CD8-positive, alpha-beta memory T cell (primary cell): ENCODE measurements at places on chromosomes 2 and 18.

DNA sequence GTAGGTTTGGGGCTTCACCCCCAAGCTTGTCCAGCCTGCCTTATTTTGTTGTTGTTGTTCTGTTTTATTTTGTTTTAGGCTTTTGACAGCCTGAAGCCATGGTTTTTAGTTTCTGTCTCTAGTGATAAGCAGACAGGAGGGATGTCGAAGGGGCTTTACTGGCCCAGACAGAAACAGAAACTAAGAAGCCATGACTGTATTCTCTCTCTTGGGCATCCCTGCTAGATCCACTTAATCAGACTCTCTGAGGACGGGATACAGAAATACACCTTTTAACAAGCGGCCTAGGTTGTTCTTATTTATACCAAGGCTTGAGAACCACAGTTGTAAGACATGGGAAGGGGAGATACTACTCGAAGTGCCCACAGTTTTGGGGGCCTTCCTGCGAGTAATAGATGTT, 330.9 kb downstream of the SLC8A1 start:
- no peak overlapping the region for H3K27ac ChIP-seq
- H3K4me1 ChIP-seq, result no peaks in the 10 kb centered on the region
- DNase-seq, result no peak
- no peak overlapping the region for H3K4me3 ChIP-seq
- no peaks in the 10 kb centered on the region for H3K27me3 ChIP-seq
- no peaks in the 10 kb centered on the region for H3K36me3 ChIP-seq

GRCh38 chr2:182716650-182716979, 558 bp downstream of the DNAJC10 start:
- no peaks in the 10 kb centered on the region for H3K27me3 ChIP-seq
- H3K27ac ChIP-seq, result peak overlapping the region; percentile 64
- H3K4me1 ChIP-seq, result peaks cover 15% of the 10 kb centered on the region
- peak overlapping the region; percentile 92 for H3K4me3 ChIP-seq
- no peaks in the 10 kb centered on the region for H3K36me3 ChIP-seq

- H3K4me3 ChIP-seq, result no peak overlapping the region
- no peak overlapping the region for H3K27ac ChIP-seq
- no peaks in the 10 kb centered on the region for H3K4me1 ChIP-seq
- DNase-seq, result no peak
- H3K27me3 ChIP-seq, result no peaks in the 10 kb centered on the region
- H3K36me3 ChIP-seq, result peaks cover 6% of the 10 kb centered on the region
Measured at GRCh38 chr2:207974216-207974605, 51.1 kb downstream of the PLEKHM3 start.

DNA sequence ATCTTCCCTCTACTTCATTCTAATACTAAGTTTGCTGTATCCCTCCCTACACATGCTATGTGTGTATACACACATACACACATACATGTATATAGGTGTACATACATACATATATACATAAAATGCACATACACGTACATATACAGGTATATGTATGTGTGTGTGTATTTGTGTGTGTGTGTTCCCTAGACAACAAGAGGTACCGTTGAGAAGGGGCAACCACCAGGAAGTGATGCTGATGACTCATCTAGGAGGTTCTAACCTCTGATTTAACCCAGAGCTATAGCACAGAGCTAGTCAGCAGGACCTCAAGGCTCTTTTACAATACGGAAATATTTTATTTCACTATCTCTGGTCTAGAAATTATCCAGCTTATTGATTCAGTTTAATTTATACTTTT, 139.2 kb downstream of the LAMA3 start:
- H3K27me3 ChIP-seq, result no peaks in the 10 kb centered on the region
- no peaks in the 10 kb centered on the region for H3K36me3 ChIP-seq
- peak overlapping the region; percentile 5 for H3K27ac ChIP-seq
- H3K4me3 ChIP-seq, result no peak overlapping the region

DNA sequence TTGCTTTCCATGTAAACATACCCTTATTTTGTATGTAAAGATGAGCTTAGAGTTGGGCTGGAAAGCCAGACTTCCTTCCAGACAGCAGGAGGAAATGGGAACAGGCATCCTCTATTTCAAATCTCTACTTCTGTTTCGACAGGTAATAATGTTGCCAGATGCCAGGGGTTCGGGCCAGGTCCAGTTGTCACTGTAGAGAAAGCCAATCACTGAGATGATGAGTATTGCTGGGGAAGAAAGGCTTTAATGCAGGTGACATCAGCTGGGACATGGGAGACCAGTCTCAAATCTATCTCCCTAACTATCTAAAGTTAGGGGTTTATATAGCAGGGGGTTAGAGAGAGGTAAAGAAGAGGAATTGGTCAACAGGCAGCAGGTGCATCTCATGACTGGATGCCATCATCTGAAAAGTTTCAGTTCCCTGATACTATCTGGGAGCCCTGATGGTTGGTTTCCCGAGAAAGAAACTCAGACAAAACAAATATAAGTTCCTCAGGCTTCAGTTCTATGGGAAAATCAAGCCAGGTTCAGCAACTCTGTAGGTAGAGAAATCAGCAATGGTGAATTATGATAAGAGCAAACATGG, 9.3 kb upstream of the MTCL1 start:
- H3K36me3 ChIP-seq, result no peaks in the 10 kb centered on the region
- H3K27me3 ChIP-seq, result no peaks in the 10 kb centered on the region
- no peak overlapping the region for H3K27ac ChIP-seq
- H3K4me1 ChIP-seq, result no peaks in the 10 kb centered on the region

- no peak overlapping the region for H3K4me3 ChIP-seq
- H3K4me1 ChIP-seq, result peaks cover 11% of the 10 kb centered on the region
- H3K27me3 ChIP-seq, result no peaks in the 10 kb centered on the region
- H3K27ac ChIP-seq, result no peak overlapping the region
- H3K36me3 ChIP-seq, result no peaks in the 10 kb centered on the region
Measured at GRCh38 chr2:46179037-46179621, 118.1 kb upstream of the EPAS1 start.

DNA sequence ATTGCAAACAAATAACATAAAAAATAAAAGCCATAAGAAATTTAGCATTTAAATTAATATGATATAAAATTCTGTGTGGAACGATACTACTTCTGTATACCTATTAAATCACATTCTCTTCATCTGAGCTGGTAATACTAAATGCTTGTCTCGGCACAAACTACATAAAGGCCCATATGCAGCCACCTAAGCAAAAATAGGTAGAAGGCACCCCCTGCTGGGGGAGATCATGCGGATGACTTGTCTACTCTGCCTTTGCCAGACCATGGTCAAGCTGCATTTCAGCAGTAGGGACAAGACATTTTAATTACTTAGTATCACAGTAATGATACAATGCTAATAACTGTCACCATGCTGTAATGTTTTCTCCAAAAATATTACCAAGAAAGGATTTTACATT, 108.0 kb downstream of the CDH19 start:
- H3K27me3 ChIP-seq, result no peaks in the 10 kb centered on the region
- no peaks in the 10 kb centered on the region for H3K36me3 ChIP-seq
- DNase-seq, result no peak
- no peak overlapping the region for H3K27ac ChIP-seq
- H3K4me1 ChIP-seq, result no peaks in the 10 kb centered on the region

GRCh38 chr2:175855794-175856453, 146.1 kb downstream of the LNPK start:
- no peaks in the 10 kb centered on the region for H3K36me3 ChIP-seq
- no peak for DNase-seq
- no peak overlapping the region for H3K27ac ChIP-seq
- H3K4me3 ChIP-seq, result no peak overlapping the region
- H3K4me1 ChIP-seq, result no peaks in the 10 kb centered on the region

GRCh38 chr2:9057939-9058761, 54.7 kb upstream of the MBOAT2 start:
- no peaks in the 10 kb centered on the region for H3K27me3 ChIP-seq
- H3K4me1 ChIP-seq, result peaks cover 5% of the 10 kb centered on the region
- H3K36me3 ChIP-seq, result no peaks in the 10 kb centered on the region
- H3K27ac ChIP-seq, result no peak overlapping the region

DNA sequence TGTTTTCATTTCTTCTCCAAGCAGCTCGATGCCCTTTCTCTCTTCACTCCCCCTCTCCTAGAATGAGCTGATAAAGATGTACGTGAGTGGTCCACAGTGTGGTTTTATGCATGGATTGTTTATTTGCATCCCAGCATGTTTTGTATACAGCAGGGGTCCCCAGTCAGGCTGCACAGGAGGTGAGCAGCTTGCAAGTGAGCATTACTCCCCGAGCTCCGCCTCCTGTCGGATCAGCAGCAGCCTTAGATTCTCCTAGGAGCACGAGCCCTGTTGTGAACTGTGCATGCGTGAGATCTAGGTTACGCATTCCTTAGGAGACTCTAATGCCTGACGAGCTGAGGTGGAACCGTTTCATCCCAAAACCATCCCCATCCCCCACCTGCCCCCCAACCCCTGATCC, 262.6 kb downstream of the AGAP1 start:
- no peaks in the 10 kb centered on the region for H3K27me3 ChIP-seq
- no peak overlapping the region for H3K27ac ChIP-seq
- no peak overlapping the region for H3K4me3 ChIP-seq
- H3K36me3 ChIP-seq, result no peaks in the 10 kb centered on the region
- H3K4me1 ChIP-seq, result no peaks in the 10 kb centered on the region

DNA sequence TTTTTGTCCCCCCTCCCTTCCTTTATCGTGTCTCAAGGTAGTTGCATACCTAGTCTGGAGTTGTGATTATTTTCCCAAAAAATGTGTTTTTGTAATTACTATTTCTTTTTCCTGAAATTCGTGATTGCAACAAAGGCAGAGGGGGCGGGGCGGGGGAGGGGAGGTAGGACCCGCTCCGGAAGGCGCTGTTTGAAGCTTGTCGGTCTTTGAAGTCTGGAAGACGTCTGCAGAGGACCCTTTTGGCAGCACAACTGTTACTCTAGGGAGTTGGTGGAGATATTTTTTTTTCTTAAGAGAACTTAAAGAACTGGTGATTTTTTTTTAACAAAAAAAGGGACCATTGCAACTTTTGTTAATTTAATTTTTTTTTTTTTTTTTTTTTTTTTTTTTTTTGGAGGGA, 2.1 kb downstream of the SOX11 start:
- DNase-seq, result no peak
- H3K4me1 ChIP-seq, result no peaks in the 10 kb centered on the region
- H3K4me3 ChIP-seq, result no peak overlapping the region
- H3K27me3 ChIP-seq, result peaks cover 4% of the 10 kb centered on the region
- H3K36me3 ChIP-seq, result no peaks in the 10 kb centered on the region

GRCh38 chr2:7061921-7062320, 144.7 kb downstream of the RNF144A start:
- no peaks in the 10 kb centered on the region for H3K27me3 ChIP-seq
- no peaks in the 10 kb centered on the region for H3K36me3 ChIP-seq
- no peak overlapping the region for H3K27ac ChIP-seq
- no peak for DNase-seq
- no peak overlapping the region for H3K4me3 ChIP-seq
- peaks cover 32% of the 10 kb centered on the region for H3K4me1 ChIP-seq

DNA sequence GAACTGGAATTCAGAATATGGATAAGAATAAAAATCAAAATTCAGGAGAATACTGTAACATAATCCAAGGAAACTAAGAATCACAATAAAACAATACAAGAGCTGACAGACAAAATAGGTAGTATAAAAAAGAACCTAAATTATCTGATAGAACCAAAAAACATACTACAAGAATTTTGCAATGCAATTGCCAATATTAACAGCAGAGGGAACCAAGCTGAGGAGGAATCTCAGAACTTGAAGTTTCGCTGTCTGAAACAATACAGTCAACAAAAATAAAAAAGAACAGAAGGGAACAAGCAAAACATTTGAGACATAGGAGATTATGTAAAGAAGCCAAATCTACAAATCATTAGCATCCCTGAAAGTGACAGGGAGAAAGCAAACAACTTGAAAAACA, 84.1 kb upstream of the GALNT13 start:
- DNase-seq, result no peak
- H3K4me1 ChIP-seq, result no peaks in the 10 kb centered on the region
- H3K36me3 ChIP-seq, result no peaks in the 10 kb centered on the region
- H3K4me3 ChIP-seq, result no peak overlapping the region
- H3K27ac ChIP-seq, result no peak overlapping the region

GRCh38 chr18:61464551-61465142, 131.4 kb downstream of the CDH20 start:
- DNase-seq, result no peak
- no peaks in the 10 kb centered on the region for H3K36me3 ChIP-seq
- H3K27ac ChIP-seq, result no peak overlapping the region
- H3K4me3 ChIP-seq, result no peak overlapping the region
- H3K4me1 ChIP-seq, result no peaks in the 10 kb centered on the region
- H3K27me3 ChIP-seq, result no peaks in the 10 kb centered on the region

- no peaks in the 10 kb centered on the region for H3K27me3 ChIP-seq
- peaks cover 19% of the 10 kb centered on the region for H3K4me1 ChIP-seq
- no peak for DNase-seq
- H3K36me3 ChIP-seq, result no peaks in the 10 kb centered on the region
- H3K4me3 ChIP-seq, result peak overlapping the region; percentile 80
Measured at GRCh38 chr2:231514951-231515297, 15.3 kb downstream of the NMUR1 start.

- H3K27ac ChIP-seq, result no peak overlapping the region
- H3K4me3 ChIP-seq, result no peak overlapping the region
- peaks cover 3% of the 10 kb centered on the region for H3K27me3 ChIP-seq
- no peaks in the 10 kb centered on the region for H3K36me3 ChIP-seq
Measured at GRCh38 chr18:45245091-45245511, 370.2 kb upstream of the SLC14A2 start.

- H3K4me1 ChIP-seq, result peaks cover 3% of the 10 kb centered on the region
- no peak overlapping the region for H3K4me3 ChIP-seq
- H3K36me3 ChIP-seq, result no peaks in the 10 kb centered on the region
- no peak for DNase-seq
- no peak overlapping the region for H3K27ac ChIP-seq
Measured at GRCh38 chr18:10564975-10565773, 39.3 kb downstream of the NAPG start.

- H3K27me3 ChIP-seq, result no peaks in the 10 kb centered on the region
- H3K4me1 ChIP-seq, result no peaks in the 10 kb centered on the region
- no peaks in the 10 kb centered on the region for H3K36me3 ChIP-seq
- no peak overlapping the region for H3K27ac ChIP-seq
Measured at GRCh38 chr2:230160112-230160660, 59.6 kb downstream of the SP110 start.

GRCh38 chr2:52220393-52220792, 1188.5 kb upstream of the NRXN1 start:
- no peak for DNase-seq
- no peaks in the 10 kb centered on the region for H3K27me3 ChIP-seq
- H3K4me3 ChIP-seq, result no peak overlapping the region
- no peaks in the 10 kb centered on the region for H3K36me3 ChIP-seq

GRCh38 chr2:183456177-183456576, 331.9 kb downstream of the NUP35 start:
- H3K27ac ChIP-seq, result no peak overlapping the region
- H3K4me3 ChIP-seq, result no peak overlapping the region
- H3K36me3 ChIP-seq, result no peaks in the 10 kb centered on the region
- H3K27me3 ChIP-seq, result no peaks in the 10 kb centered on the region

- no peaks in the 10 kb centered on the region for H3K36me3 ChIP-seq
- peaks cover 18% of the 10 kb centered on the region for H3K4me1 ChIP-seq
- DNase-seq, result no peak
Measured at GRCh38 chr2:12430407-12431133, 286.2 kb upstream of the TRIB2 start.

GRCh38 chr2:222561817-222562645, 93.9 kb downstream of the FARSB start:
- no peak overlapping the region for H3K27ac ChIP-seq
- H3K4me1 ChIP-seq, result no peaks in the 10 kb centered on the region
- DNase-seq, result no peak
- H3K4me3 ChIP-seq, result no peak overlapping the region
- no peaks in the 10 kb centered on the region for H3K36me3 ChIP-seq

GRCh38 chr18:39960550-39960949, 1994.5 kb upstream of the PIK3C3 start:
- H3K27ac ChIP-seq, result no peak overlapping the region
- H3K4me1 ChIP-seq, result no peaks in the 10 kb centered on the region
- no peak overlapping the region for H3K4me3 ChIP-seq
- no peaks in the 10 kb centered on the region for H3K36me3 ChIP-seq
